HCEC 1CT (cell line): ENCODE measurements at places on chromosomes 4 and X.

- DNase-seq = no peak
These were observed 28.7 kb downstream of the RS1 start for GRCh38 chrX:18643243-18643642.

DNA sequence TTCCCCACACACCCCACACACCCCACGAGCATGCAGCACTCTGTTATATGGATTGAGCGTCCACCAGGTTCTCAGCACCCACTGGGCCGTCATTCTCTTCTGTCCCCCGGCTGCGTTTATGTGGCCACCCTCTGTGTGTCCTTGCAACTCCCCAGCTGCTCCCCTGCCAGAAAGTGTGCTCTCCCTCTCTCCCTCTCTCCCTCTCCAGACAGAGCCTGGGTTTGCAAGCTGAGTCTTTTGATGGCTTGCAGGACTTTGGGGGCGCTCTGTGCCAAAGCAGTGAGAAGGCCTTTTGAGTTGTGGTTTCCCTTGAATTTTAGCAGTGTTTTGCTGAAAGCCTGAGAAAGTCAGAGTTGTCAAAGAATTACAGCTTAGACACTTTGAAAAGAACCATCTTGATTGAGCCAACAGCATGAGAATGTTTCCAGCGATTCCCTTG lies 173.5 kb downstream of the DCLK2 start:
- DNase-seq = no peak

GRCh38 chr4:5122114-5122513 lies 70.8 kb downstream of the STK32B start:
- DNase-seq = no peak

GRCh38 chr4:22515145-22515887 lies 550 bp downstream of the ADGRA3 start:
- DNase-seq = peak; percentile 56

DNA sequence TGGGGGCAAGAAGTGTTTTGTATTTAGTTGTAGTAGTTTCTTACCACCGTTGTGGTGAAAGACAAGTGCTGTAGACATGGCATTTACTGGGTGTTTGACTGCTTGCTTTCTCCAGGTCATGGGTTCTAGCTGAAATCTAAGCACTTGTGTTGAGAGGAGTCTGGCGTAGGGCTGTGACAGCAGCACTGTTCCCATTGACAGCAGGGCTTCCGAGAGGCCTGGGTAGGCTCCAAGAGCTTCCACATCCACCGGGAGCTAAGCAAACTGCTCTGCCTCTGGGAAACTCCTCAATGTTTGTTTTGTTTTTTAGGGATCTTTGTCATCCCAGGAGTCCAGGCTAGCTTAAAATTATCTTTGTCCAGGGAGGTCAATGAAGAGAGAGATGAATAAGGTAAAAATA lies 44.3 kb downstream of the BMPR1B start:
- no peak for DNase-seq

DNA sequence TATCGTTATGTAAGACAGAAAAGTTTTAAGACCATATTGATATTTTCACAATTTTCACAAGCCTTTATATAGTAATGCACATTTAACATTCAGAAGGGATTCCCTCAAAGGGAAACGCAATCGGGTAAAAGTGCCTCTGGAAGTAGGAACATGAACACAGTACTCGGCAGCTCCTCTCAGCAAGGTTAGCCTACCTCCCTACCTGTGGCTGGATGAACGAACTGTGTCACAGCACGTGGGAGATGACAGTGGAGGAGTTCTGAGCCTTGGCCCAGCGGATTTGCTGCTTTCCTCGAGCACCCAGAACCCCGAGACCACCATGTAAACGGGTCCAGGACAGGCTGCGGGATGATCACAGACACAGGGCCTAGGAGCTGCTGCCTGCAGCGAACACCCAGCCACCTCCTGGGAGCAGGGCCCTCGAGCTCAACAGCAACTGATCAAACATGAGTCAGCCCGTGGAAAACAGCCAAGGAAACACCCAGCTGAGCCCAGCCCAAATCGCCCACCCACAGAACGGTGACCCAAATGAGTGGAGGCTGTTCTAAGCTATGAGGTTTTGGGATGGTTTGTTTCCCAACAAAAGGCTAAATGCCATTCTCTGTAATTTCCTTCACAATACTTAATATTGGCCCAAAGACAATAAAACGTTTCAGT lies 30.4 kb downstream of the FAT1 start:
- peak; percentile 61 for DNase-seq

DNA sequence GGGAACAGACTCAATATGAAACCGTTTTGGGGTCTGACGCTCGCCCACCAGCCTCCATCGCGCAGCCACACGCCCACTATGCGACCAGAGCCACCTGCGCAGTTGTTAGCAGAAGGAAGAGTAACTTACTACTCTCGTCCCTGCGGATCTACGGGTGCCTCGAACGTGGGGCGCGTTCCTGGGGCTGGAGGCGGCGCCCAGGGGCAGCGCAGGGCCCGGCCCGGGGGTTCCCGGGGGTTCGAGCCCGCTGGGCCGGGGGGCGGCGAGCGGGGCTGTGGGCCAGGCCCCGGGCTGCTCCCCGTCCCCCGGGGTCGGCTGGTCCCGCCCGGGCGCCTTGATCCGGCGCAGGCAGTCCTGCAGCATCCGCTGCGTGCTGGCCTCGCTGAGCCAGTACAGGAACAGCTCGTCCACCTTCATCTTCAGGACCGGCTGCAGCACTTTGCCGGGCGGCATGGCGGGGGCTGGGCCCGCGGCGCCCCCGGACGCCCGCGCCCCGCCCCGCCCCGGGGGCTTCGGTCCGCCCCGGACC lies 404 bp downstream of the PPP2R3B start:
- DNase-seq = no peak

GRCh38 chrX:19443869-19444526 lies 71.3 kb downstream of the MAP3K15 start:
- DNase-seq = no peak

GRCh38 chr4:183601381-183601780 lies 57.6 kb downstream of the RWDD4 start:
- no peak for DNase-seq

DNA sequence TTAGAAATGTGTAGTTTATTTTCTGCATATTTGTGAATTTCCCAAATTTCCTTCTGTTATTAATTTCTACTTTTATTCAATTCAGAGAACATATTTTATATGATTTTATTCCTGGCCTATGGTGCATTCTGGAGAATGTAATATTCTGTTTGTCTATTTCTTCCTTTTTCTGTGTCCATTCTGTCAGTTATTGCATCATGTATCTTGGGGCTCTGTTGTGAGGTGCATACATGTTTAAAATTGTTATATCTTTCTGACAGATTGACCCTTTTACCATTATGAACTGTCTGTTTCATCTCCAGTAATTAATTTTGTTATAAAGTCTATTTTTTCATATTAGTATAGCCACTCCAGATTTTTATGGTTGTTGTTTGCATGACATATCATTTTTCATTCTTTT lies 96.9 kb upstream of the CITED1 start:
- no peak for DNase-seq

- DNase-seq = peak; percentile 0
These were observed 133.2 kb upstream of the DIAPH2 start for GRCh38 chrX:96551322-96551872.

DNA sequence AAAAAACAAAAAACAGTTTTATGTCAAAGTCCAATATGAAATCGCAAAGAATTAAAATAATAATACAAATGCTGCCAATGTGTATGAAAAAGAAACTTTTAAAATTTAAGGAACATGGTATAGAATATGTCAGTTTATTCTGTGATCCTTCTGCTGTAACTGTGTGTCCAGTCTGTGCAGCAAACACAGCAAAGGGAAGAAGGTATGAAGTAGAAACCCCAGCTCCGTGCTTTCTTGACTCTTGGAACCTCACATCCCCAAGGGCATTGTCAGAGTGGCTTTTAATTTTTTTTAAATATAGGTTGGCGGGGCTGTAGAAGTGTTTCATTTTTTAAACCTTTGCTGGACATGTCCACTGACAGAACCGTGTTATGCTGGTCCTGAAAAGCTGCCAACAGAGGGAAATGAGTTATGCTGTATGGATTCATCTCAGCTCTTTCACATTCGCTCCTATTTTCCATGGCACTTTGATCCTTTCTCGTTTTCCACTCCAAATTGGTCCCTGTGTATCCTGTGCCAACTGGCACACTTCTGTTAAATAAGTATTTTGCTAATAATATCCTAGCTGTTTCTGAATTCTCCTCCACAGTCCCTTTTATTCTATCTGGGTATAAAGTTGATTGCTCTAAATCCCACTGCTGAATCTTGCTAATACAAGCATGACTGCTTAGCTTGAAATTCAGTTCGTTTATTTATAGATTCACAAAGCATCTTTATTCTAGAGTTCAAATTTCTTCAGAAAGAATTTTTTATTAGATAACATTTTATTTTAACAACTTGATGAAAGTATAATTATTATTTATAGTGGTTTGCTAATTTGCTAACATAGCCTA lies 127.0 kb upstream of the DDIT4L start:
- no peak for DNase-seq

DNA sequence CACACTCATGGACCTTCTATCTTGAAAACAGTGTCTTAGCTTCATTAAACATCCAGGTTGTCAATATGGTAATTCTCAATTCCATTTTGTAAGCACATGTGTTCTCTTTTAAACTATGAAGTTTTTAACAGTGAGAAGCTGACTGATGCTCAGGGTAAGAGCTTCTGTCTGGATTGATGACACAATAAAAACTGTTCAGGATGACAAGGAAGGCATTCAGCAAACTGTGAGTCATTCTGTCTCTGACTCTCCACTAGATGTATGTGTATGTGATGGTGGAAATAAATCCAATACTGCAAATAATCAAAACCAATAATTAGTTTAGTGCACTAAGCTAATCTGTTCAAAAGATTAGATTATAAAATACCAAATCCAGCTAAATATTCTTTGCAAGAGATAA lies 115.3 kb upstream of the ARX start:
- DNase-seq = no peak

DNA sequence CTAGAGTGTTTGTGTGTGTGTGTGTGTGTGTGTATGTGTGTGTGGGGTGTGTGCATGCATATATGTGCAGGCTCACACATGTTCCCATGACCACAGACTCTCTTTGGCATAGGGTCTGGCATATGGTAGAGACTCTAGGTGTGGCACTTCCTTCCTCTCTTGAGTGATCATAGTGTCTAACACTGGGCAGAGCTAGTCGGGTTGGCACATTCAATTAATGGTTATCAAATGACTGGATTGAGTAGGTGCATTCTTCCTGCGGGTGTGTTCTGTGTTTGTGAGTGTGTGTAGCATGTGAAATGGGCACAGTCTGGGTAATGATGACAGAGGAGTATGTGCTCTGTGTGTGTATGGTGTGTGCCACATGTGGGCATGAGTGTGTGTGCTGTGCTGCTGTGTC lies 106.5 kb downstream of the EFNB1 start:
- DNase-seq = no peak

DNA sequence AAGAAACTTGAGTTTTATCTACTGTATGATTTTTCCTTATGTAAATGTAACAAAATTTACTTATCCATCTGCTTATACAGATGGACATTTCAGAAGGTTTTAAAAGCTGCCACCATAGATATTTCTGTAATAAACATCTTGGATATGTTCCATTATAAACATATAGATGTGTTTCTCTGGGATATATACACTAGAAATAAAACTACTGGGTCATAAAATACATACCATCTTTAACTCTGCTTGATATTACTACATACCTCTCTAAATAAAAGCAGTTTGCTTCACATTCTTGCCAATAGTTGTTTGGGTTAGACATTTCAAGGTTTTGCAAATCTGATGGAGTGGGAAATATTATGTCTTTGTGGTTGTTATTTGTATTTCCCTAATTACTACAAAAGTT lies 220.6 kb downstream of the FBXO8 start:
- no peak for DNase-seq

GRCh38 chr4:1174941-1175634 lies 2.7 kb upstream of the SPON2 start:
- no peak for DNase-seq
